ENCODE measurements at places on chromosomes 7 and 10.

DNA sequence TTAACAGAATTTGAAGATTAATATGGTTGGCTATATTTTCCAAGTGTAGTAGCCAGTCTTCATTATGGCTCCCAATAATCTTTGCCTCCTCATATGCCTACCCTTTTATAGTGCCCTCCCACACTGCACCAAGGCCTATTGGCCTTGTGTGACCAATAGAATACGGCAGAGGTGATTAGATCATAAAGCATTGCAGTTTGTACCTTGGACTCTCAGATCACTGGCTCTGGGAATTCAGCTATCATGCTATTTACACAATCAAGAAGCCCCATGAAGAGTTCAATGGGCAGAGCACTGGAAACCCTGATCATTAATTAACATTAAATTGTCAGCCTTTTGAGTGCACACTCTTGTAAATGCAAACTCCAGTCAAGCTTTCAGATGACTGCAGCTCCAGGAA lies 154.5 kb upstream of the MAGI2 start:
- DNase-seq: no peak

DNA sequence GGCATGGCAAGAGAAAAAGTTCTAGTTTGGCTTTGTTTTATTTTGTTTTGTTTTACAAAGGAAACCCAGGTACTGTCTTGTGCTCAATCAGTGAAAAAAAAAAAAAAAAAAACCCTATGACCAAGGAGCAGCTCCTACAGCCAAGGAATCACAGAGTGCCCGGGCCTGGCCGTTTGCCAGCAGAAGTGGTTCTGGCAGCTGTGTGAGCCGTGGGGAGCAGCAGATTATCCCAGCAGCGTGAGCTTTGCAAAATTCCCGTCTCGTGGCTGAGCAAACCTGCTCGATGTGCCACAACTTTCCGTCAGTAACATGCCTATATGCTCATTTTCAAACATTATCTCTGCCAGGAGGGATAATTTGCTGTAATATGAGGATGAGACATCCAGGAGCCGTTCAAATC lies 293.7 kb downstream of the POU6F2 start:
- DNase-seq: peak; percentile 18

GRCh38 chr7:155792999-155793560 lies 19.2 kb downstream of the SHH start:
- no peak for DNase-seq

- DNase-seq: no peak
These were observed 60.5 kb downstream of the YKT6 start for GRCh38 chr7:44261240-44261639.

GRCh38 chr7:95874541-95875265 lies 102.3 kb downstream of the DYNC1I1 start:
- DNase-seq: no peak

DNA sequence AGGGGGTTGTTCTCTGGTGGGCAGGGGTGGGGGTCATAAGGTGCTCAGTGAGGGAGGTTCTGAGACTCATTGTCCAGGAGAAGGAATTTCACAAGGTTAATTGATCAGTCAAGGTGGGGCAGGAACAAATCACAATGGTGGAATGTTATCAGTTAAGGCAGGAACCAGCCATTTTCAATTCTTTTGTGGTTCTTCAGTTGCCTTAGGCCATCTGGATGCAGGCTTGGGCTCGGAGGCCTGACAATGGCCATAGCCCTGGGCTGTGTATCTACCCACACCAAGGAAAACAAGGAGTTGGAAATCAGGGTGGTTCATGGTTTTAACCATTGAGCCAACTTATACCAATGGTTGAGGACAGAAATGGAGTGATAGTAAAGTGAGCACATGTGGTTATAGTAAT lies 1221.8 kb downstream of the TYW1 start:
- no peak for DNase-seq

DNA sequence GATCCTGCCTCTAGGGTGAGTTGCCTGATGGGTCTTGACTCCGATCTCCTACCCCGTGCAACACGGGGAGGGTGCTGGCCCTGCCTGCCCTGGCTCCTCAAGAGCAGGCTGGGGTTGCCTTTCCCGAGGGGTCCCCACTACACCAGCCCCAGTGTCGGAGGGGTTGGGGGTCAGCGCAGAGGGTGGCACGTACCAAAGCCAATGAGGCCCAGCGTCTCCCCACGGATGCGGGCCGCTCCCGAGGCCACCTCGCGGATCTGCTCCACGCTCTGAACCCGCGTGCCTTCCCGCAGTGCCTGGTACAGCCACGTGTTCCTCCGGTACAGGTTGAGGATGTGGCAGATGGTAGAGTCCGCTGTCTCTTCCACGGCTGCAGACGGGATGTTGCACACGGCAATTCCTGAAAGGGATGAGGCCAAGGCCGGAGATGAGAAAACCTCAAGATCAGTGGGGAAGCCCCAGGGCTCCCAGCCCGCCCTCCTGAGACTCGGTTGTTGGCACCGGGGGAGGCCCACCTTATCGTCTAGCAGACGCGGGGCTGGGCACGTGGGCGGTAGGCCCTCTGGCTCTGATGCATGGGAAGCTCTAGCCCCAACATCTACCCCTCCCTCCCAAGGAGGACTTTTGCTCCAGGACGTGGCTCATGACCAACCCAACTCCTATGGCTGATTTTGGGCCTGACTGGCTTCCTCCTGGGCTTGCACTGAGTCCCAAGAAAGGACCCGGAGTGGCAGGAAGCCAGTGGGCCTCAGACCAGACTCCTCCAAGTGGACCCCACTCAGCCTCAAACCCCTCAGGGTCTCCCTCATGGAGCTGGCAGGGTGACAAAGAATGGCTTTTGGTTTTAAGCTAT lies 56.1 kb downstream of the ZRANB1 start:
- no peak for DNase-seq

Data from hypothalamus (tissue), 51 donors.